ENCODE measurements at places on chromosomes 16 and 17.

DNA sequence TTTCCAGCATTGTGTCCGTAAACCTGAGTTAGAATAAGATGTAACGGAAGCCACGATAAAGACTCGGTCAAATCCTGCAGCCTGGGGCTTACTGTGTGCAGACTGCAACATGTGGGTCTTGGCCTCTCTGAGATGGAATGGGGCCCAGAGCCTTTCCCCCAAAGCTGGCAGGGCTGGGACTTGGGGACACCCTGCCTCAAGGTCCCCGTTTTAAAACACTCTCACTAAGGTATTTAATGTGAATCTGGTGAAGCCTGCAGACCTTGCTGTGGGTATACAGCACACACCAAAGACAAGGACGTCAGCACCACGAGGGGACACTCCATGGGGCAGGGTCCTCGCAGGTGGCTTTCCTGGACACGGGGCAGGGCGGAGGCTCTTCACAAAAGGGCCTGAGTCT is 2.1 kb downstream of the NDUFAF8 start:
- DNase-seq: no peak

DNA sequence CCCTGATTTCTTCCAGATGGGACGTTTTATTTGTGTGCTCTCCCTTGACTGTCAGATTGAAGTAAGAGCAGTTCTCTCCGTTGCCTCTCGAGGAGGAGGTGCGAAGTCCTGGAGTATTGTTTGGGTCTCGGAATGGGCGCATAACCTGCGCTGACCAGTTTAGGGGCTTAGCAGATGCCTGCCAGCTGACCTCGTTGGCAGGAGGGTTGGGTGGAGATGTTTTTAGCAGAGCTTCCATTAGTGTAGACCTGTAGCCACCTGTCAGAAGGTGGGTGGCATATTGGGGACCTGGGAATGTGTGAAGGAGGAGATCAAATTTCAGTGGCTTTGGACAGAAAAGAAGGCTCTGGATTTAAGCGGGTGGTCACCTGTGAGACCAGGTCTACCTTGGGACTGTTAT is 3.6 kb downstream of the RASD1 start:
- DNase-seq: no peak

DNA sequence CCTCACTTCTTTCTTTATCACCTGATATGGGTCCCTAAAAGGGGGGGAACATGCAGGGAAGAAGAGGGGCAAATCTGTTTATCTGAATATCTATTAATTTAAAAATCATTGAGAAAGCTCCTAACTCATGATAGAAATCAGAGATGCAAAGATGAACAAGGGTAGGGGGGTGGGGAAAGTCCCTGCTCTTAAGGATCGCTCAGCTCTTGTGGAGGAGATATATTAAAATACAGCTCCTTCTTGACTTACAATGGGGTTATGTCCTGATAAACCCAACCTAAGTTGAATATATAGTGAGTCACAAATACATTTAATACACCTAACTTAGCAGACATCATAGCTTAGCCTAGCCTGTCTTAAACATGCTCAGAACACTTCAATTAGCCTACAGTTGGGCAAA is 237.5 kb downstream of the MAF start:
- no peak for DNase-seq

GRCh38 chr16:87464691-87465300 is 28.0 kb downstream of the ZCCHC14 start:
- DNase-seq: no peak

DNA sequence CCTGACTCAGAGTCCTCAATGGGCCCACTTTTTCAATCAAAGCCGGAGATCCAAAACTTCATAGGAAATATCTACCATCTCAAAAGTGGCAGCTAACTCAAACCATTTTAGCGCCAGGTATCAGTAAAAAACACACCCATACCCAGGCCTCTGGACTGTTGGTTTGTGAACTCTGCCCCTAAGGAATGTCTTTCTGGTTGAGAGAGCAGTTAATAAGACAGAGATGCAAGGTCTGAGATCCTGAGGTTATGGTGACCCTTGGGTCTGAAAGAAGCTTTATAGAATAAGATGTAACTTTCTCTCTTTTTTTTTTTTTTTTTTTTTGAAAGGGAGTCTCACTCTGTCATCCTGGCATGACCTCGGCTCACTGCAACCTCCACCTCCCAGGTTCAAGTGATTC is 350.5 kb downstream of the SOX9 start:
- no peak for DNase-seq

DNA sequence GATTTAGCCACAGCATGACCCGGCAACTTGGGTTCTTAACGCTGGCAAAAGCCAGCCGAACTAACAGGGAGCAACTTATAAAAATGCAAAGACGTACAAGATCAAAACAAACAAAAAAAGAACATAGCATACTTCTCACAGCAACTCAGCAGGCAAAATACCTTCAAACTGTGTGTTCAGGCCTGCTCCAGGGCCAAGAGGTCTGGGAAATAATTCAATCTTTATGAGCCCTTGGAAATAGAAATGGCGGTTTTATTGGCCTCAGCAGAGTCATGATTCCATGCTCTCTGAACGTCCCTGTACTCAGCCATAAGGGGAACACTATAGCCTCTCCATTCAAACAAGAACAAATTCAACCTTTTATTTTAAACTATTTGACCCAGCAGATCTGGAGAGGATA is 101.3 kb upstream of the C17orf78 start:
- DNase-seq: no peak

Data from CD4-positive, alpha-beta memory T cell (primary cell).